ENCODE measurements at places on chromosomes 11 and 22.

DNA sequence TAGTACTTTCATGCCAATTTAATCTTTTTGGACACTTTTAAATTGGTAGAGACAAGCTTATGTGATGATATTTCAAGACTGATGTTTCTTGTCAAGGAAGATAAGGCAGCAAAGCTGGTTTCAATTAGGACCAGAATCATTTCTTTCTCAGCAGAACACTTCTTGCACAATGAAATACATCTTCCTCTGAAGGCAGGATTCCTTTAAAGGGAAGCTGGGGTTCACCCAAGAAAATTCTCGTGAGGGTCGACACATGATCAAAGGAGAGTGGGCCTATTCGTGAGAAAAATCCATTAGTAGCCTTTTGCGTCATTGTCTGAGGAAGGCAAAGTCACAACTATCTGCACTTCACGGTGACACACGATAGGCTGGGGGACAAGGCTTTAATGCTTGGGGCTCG is 17.6 kb downstream of the TTC12 start:
- no peak for DNase-seq

- no peak for DNase-seq
Measured at GRCh38 chr11:118343981-118344515, at the start of gene CD3G. Gene CD3G, plus strand, starts transcription at chr11:118344344. Its CDS starts 80 bp downstream, at chr11:118344424.

DNA sequence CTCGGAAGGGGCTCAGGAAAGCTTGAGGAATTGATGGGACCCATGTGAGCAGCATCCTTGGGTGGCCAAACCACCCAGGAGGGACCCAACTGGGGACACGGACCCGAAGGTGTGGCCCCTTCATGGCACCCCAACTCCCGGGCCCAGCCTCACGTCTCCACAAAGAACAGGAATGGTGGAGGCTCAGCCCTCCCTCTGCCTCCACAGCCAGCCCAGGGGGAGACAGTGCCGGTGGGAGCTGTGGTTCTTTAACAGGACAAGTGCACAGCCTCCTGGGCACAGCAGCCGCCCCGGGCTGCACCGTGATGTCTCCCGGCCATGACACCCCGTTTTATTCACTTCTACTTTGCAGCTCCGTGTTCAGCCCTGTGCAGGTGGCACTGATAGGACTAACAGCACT is 587.2 kb downstream of the BRD1 start:
- DNase-seq: no peak

GRCh38 chr11:87743007-87743406 is 432.2 kb downstream of the RAB38 start:
- DNase-seq: no peak
